ENCODE measurements at places on chromosomes 5 and 9.
A peak's percentile ranks its signal among the peaks of the same experiment; 100 is the strongest.

GRCh38 chr5:39005566-39006232, 68.5 kb downstream of the RICTOR start:
- DNase-seq = no peak

- DNase-seq = no peak
Measured at GRCh38 chr9:135929656-135930445, 22.5 kb upstream of the CAMSAP1 start.

GRCh38 chr9:14427419-14427818, 113.5 kb upstream of the NFIB start:
- no peak for DNase-seq

GRCh38 chr9:85020791-85021190, 351.3 kb downstream of the NTRK2 start:
- peak; percentile 24 for DNase-seq

GRCh38 chr5:168274406-168274805, 17.0 kb upstream of the WWC1 start:
- DNase-seq = no peak

GRCh38 chr5:108727236-108727650, 20.5 kb upstream of the FER start:
- DNase-seq = no peak

- DNase-seq = peak; percentile 82
Measured at GRCh38 chr9:130199605-130200004, 27.4 kb downstream of the NCS1 start.

All from astrocyte of the spinal cord (primary cell).